ENCODE measurements at places on chromosomes 12 and 14.

DNA sequence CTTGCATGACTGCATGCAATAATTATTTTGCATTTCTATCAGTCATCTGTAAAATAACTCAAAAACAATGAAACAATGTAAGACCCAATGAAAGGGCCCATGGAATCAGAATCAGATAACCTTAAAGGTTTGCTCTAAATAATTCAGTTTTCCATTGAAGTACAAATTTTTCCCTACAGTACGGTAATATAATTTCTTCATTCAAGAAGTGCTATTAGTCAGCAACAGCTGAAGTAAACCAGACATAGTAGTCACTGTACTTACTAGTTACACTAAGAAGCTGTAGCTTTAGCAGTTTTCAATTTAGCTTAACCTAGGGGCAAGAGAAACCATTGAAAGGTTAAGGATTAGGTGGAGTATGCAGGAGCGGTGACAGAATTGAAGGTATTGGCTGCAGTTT lies 43.5 kb downstream of the BCAT1 start:
- no peak for DNase-seq

DNA sequence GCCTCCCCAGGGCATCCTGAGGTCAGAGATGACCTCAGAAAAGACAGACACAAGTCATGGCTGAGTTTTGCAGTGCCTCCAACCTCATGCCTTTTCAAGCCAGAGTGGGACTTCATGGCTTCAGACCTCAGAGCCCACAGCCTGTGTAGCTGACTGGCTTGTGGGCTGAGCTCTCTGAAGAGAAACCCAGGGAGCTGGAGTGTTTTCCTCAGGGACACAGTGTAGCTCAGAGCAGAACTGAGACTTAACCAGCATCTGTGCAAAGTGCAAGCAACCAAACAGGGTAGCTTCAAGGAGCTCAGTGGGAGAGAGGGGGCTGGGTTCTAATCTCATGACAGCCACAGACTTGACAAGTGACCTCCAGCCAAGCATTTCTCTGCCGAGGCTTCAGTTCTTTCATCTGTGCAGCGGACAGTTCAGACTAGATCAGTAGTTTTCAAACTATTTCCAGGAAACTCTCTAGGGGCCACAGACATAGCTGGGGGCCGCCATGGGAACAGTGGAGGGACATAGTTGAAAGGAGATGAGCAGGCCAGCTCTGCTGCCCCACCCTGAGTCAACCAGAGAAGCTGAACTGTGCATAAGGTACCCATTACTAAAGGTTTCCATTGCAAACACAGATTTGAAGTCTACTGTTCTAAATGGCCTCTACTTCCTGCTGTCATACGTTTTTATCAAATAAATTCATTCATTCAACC lies 80.0 kb downstream of the LGMN start:
- no peak for DNase-seq

- DNase-seq: no peak
Measured at GRCh38 chr14:47235619-47236018, 439.8 kb downstream of the MDGA2 start.

DNA sequence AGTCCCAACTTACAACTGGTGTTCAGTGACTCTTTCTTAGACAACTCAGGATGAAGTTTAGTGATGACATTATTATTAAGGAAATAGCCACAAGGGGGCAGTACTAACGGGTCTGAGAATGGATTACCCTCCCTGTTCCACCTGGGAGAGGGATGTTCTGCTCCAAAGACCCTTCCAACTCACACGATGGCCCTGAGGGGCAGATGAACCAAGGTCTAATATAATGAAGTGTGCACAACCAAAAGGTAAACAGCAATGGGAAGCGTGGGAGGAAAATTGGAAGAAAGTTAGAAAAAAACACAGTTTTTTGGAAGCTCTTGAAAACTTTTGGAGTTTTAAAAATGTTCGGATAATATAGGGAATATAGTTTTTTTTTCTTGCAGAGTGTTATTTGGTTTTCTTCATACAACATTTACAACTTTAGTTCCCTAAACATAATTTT lies 24.0 kb downstream of the FGF6 start:
- peak; percentile 75 for DNase-seq

GRCh38 chr12:753611-754472 lies 1.5 kb downstream of the WNK1 start:
- DNase-seq: peak; percentile 62

DNA sequence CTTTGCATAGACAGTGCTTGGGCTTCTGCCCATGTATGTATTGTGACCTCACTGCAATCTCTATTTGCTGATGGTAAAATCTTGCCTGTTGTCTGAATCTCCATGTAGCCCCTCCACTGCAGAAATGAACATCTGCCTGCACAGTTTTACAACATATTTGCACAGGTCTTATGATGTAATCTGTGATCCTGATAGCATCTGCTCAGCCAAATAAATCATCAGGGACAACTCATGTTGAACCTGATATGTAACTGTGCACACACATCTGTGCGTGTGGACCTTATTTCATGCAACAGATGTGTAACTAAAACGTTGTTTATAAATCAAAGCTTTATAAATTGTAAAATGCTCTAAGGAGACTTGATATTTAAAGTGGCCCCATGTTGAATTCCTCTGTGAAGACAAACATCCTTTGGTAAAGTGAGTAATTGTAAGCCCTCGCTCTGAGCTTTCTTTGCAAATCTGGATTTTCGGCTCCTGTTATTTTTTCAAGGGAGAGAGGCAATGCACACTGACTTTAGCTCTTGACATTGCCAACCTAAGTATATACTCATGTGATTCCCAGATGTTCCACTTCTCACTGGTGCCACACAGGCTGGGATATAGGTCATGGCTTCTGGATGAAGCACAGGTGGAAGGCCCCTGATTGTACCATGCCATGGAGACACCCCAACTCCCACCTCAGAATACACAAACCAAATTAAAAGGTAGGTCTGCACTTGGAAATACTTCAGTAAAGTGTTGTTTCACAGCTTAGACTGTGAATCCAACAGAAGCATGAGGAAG lies 371.3 kb downstream of the GRIN2B start:
- DNase-seq: no peak

- no peak for DNase-seq
Measured at GRCh38 chr12:123387508-123388176, 3.7 kb downstream of the KMT5A start.

- no peak for DNase-seq
Measured at GRCh38 chr12:24500831-24501230, 448.1 kb downstream of the BCAT1 start.

DNA sequence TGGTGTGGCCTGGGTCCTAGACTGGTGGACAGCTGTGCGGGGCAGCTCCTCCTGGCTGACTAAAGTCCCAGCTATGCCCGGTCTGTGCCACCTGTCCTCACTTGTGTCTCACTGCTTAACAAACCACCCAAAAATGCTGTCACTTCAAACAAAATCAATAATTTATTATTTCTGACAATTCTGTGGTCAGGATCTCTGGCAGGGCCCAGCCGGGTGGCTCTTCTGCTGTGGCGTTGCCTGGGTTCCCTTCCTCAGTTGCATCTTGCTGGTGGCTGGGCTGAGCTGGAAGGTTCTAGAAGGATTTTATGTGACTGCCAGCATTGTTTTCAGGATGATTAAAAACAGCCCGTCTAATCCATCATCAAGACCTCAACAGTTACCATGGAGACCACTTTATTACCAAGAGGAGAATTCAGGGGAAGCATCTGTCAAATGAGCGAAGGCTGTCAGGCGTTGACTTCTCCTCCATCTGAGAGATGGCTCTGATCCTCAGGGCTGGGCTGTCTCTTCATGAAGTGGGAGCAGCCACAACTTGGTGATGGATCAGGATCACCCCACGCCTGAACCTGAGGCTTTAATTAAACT lies 280.6 kb upstream of the SFSWAP start:
- DNase-seq: no peak

DNA sequence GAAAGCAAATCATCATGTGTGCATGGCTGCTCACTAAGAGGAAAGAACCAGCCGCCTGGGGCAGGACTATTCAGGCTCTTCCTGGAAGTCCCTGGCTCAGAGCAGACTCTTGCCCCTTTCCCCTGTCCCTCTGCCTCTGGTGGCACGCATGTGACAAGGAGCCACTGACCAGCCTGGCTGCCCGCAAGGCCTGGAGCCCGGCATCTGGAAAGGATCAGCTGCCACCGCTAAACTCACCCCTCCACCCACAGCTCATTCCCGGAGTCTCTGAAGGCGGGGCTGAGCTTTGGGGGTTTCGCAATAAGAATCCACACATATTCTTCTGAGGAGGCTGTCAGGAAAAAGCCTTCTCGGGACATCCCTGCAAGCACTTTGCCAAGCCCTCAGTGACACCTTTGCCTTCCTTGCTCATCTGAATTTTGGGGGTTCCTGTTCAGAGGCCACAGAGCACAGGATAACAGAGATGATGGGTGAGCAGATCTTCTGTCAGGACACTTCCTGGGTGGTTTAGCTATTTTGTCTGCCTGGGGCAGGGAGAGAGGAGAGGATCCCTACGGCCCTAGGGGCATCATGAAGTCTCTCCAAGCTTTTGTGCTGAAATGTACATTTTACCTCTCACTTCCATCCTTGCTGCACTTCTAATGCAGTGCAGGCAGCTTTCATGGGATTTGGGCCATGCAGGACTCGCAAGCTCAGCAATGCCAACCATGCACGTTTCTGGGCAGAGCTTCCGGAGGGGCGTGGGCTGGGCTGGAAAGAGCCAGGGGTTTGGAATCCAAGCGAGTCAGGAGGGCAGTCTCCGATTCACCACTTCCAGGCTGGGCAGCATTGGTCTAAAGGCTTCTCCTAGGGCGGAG lies 124.8 kb upstream of the MAP1LC3B2 start:
- DNase-seq: peak; percentile 81

GRCh38 chr12:124302241-124302806 lies 7.4 kb downstream of the RFLNA start:
- no peak for DNase-seq

GRCh38 chr14:80615831-80616230 lies 325.7 kb downstream of the CEP128 start:
- no peak for DNase-seq

DNA sequence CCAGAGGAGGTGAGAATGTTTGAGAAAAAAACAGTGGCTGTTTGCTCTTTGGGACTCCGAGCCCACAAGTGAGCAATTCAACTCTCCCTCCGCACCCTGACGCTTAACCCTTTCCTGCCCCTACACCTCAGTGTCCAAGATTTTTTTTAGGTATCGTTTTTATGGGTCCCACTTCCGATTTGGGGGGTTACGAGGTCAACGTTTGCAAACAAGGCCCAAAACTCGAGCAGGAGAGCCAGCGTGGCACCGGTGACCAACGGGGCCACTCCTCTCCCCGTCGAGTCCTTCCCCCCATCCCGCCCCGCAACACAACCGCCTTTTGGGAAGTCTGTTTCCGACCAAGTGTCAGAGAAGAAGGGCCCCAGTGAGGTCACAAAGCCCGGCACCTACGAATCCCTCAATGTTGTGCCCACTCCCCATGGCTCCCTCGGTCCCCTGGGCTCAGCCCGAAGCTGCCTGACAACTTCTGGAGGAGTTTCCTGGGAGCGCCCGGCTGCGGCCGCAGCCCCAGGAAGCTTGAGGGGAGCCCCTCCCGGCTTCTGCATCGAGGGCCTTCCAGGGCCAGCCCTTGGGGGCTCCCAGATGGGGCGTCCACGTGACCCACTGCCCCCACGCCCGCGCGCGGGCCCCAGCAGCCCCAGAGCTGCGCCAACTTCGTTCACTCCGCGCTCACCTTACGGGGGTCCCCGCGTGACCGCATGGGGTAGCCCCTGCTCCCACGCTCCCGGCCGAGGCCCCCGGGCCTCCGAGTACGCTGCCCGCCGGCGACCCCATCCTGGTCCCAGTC lies 1.2 kb downstream of the CDK2AP1 start:
- DNase-seq: no peak

- no peak for DNase-seq
Measured at GRCh38 chr12:83153177-83153576, 466.5 kb downstream of the TMTC2 start.

DNA sequence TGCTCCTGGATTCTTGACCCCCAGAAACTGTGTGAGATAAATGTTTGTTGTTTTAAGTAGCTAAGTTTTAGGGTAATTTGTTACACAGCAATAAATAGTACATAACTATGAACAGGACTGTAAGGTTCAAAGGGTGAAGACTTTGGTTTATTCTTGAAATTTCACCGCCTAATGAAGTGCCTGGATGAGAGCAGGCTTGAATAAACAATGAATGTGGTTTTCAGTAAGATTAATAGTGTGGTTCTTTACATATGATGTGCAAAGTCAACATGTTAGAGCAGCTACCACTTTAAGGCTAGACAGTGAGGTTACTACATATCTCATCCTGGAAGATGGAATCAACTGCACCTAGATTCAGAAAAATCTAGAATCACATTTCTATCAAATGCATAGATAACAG lies 145.2 kb upstream of the BTG1 start:
- DNase-seq: no peak

DNA sequence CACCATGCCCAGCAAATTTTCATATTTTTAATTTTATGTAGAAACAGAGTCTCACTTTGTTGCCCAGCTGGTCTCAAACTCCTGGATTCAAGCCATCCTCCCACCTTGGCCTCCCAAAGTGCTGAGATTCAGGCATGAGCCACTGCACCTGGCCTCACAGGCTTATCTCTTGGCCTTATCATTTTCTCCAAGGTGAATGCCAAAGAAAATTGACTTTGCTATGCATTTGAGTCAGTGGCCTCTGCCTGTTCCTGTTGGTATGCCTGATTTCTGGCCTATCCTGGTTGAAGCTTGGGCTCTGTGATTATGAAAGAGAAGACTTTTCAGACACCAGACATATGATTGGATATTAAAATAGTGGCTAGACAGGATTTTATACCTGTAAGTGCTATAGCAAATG lies 34.2 kb downstream of the MANSC1 start:
- DNase-seq: no peak

DNA sequence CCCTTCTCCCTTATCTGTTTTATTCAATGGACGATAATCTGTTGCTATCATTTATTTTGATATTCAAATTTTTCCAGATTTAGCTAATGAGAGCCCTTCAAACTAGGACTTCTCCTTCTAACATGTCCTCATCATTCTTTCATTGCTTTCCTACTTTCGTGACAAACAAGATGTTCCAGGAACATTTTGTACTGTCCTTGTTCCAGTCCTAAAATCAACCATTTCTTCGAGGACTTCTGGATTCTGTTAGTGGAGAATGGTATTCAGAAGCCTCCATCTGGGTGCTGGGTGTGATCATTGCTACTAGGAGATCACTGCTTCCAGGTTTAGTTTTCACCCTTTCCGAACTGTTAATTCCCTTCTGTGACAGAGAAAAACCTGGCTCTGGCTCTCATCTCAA lies 29.5 kb upstream of the FBXO34 start:
- DNase-seq: no peak

DNA sequence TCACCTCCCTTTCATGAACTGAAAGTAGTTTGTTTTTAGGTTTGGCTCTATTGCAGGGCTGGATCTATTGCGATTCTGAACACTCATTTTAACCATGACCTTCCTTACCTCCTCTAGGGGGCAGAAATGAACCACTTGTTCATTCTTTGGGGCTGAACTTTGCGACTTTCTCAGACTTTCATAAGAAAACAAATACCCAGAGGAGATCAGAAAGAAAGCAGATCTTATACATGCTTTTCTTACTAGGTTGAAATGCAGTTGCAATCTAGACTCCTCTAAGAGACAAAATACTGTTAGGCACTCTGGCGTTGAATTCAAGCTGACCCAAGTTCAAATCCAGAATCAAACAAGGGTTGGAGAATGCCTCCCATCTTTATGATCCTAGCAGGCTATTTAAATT lies 32.6 kb upstream of the PLEKHG3 start:
- peak; percentile 63 for DNase-seq

- DNase-seq: no peak
Measured at GRCh38 chr12:113329022-113329790, 5.7 kb downstream of the SLC8B1 start.

All from KBM-7 (cell line).